B cell (primary cell): ENCODE measurements at places on chromosomes 16 and 17. TPM values are rescaled to one million over a fixed set of nuclear protein-coding genes. Genes with fewer than 3 reads are reported as not detected.

DNA sequence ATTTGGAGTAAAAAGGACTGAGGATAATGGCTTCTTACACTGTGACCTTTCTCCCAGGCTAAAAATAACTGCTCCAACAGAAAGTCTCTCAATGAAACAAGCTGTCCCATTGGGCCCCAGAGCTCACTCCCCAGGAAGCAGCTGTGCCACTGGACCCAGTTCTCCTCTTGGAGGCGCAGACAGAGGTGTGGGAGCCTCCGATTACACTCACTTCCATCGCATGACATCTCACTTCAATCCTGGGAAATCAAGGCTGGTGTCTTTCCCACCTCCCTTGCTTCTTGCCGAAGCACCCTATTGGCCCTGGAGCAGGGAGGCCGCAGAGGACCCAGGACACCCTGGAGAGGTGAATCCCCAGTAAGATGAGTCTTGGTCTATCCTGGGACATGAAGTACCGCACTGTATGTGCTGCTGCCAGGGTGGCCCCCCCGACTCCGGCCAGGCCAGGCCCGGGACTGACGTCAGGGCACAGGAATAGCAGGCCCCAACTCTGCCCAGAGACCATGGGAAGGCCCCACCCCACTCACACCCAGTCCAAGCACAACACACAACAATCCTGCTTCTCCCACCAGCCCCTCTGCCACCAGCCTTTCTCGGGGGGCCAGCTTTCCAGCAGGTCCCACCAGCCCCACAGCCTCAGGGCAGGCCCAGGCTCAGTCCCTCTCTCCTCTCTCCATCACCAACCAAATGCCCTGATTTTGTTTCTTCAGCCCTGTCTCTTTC is 29.5 kb downstream of the SRL start:
- DNase-seq = no peak

DNA sequence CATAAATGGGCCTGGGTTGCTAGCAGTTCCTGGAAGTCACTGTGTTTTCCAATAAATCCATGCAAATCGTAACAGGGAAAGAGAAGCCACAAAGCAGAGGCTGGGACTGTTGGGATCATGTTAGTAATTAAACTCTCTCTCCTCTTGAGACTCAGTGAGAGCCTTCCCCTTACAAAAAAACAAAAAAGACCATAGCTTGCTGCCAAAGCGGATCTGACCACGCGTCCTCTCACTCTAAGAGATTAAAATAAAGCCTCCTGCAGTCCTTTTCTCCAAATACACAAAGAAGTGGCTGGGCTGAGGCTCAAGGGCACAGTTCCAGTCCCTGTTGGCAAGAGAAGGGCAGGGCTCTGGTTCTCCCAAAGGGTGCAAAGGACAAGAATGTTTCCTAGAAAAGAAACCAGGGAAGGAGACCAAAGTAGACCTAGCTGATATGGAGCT is 38.5 kb downstream of the PIGL start:
- no peak for DNase-seq

GRCh38 chr17:43560461-43561427 is 14.6 kb upstream of the ETV4 start:
- DNase-seq = no peak

DNA sequence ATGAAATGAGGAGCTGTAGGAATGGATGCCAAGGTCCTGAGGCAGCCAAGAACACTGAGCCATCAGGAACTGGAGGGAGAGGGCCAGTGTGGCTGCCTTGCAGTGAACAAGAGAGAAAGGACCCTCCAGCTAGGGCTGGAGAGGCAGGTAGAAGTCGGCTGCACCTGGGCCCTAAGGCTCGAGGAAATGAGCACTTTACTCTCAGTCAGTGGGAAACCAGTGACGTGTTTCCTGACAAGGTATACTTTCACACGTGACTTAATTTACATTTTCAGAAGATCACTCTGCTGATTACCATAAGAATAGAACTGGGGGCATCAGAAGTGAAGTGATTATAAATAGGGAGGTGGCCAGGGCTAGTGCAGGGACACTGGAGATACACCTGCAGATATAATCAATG is 115.2 kb downstream of the C17orf67 start:
- DNase-seq = no peak

DNA sequence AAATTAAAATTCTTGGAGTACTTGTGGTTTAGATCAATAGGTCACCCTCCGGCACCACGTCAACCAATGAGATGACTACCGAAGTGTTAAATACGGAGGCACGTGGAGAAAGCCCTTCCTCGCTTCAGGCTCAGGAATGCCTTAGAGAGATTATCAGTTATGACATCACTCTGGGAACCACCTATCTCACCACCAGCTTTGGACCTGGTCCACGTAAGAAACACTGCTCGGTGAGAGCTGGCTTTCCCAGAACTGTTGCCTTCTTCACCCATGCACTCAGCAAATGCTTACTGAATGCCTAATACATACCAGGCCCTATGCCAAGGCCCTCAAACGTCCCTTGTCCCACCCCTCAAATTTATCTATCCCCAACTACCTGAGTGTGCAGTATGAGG is 71.3 kb downstream of the SMG6 start:
- DNase-seq = no peak

DNA sequence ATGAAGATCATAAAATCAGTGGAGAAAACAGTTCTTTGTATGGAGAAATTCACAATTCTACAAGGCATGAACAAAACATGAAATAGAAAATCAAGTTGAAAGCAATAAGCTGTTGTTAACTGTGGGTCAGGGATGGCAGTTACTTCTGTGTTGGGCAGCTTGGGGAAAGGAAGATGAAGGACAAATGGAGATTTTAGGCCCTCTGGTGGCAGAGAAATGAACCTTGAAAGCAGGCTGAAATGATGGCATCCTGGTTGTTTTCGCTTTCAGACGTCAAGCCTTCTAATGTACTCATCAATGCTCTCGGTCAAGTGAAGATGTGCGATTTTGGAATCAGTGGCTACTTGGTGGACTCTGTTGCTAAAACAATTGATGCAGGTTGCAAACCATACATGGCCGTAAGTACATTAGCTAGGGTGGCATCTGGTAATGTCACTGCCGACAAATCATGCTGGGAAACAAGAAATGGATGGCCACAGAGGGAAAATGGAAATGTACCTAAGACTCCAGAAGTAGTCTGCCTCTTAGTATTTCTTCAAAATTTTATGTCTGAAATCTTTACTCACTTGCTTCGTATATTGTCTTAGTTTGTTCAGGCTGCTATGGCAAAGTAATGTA is 108.9 kb downstream of the MAP2K6 start:
- peak; percentile 49 for DNase-seq

DNA sequence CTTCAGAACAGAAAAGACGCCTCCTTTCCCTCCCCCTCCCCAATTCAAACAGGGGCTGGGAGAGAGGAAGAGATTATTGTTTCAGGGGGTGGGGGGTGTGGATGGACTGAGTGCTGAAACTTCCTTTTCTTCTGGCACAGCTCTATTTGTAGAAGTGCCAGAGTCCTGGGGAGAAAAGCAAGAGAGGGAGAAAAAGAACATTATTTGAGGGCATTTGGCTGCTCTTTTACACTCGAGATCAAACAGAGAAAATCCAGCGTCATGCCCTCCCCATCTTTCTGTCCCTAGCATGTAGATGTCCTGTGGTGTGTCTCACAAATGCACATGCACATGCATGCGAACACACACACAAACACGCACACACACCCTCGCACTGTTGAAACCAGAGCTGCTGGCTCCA is 13.0 kb downstream of the ARL4D start:
- no peak for DNase-seq

GRCh38 chr17:66372182-66372581 is 69.8 kb downstream of the PRKCA start:
- DNase-seq = no peak

The RIPOR1 gene
- 124 and 177 TPM in 2 replicates for polyA plus RNA-seq

DNA sequence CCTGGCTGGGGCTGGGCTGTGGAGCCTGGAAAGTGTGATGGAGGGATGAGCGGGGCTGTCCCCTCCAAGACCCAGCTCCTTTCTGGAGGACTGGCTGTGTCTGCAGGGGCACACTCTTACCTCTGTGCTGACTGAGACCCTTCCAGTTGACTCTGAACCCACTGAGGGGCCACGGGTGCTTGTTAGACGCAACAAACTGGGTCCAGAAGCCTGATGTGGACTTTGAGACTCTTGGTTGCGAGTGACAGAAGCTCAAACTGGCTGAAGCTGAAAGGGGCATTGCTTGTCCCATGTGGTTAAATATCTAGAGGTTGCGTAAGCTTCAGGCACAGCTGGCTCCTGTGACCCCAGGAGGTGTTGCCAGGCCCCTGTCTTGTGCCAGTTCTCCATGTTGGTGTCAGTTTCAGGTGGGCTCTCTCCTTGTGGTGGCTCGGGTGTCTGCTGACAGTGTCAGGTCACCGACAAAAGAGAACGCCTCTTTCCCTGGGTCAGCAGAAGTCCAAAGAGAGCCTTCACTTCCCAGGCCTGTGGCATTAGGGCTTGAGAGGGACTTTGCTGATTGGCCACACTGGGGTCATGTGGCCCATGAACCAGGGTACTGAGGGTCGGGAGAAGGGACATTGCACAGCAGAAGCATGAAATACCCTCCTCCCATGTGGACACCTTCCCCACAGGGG is 16.7 kb downstream of the ADCY7 start:
- DNase-seq = no peak

DNA sequence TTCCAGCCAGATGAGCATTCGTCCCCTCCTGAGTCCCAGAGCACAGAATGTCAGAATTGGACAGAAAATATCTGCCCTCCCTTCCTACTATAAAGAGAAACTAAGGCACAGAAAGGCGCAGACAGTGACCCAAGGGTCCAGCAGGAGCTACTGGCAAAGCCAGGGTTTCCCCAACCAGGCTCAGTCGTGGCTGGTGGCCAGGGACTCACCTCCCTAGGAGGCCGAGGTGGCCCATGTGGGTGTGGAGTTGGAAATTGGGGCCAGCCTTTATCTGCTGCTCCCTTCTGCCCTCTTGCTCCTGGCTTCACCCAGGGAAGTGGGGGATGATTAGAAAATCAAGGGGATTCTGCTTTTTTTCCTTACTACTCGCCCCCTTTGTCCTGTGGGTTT is 1.1 kb downstream of the DRC7 start:
- no peak for DNase-seq

DNA sequence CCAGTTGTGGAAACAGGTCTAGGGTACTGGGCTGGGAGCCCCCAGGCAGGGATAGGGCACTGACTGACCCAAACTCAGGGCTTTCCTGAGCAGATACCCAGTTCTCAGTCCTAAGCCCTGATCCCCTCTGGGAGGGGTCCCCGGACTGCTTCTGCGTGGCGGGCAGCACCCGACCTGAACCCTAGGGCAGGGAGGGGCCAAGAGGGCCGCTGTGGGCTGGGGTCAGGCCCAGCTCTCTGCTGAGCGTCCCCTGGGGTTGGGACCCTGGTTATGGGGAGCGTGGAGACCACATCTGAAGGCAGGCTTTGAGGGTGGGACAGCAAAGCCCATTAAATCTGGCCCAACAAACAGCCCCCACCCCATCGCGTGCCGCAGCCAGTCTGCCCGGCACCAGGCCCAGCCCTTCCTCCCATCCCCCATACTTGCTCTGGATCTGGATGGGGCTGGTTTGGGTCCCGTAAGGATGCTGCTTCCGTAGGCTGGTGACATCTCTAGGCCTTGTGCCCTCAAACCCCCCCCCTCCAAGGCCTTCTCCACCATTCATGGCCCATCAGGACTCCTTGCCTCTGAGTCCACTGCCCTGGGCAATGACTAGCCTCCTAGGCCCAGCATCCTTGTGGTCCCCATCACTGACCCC is 691 bp upstream of the FAM83G start:
- DNase-seq = peak; percentile 31

DNA sequence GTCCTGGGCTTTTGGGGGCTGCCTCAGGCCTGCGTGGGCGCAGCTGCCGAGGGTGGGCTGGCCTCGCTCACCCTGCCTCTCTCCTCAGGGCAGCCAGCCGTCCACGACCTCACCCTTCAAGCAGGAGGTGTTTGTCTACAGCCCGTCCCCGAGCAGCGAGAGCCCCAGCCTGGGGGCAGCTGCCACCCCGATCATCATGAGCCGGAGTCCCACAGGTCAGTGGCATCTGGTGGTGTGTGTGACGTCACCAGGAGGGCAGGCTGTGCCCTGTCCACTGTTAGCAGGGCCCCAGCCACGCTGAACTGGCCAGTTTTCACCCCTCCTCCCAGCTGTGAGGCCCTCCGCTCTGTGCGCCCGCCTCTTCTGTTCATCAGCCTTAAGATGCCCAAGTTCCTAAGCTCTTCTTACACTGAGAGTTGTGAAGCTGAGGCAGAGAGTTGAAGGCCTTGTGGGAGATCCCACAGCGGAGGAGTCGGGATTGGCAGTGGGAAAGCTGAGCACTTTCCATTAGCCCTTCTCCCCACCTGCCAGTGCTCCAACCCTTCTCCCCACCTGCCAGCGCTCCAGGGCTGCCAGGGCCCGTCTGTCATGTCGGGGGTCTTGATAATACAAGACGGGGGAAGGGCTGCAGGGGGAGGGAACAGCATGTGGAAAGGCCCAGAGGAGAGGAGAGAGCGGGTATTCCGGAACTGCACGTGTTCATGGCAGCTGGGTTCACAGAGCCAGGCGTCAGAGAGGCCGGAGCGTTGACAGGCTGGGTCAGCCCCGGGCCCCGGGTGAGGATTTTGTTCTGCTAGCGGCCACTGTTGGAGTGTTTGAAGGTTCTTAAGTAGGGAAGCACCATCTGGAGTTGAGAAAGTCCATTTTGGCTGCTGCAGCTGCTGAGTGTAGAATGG is 36.3 kb downstream of the OR1D5 start:
- DNase-seq = no peak

The FOXK2 gene
- polyA plus RNA-seq = 16.5 and 19.7 TPM in 2 replicates

- no peak for DNase-seq
Measured at GRCh38 chr17:58267347-58268324, 13.1 kb downstream of the MPO start.

The CCDC137 gene
- polyA plus RNA-seq = 12.9 and 18.8 TPM in 2 replicates

The FDXR gene
- polyA plus RNA-seq = 4.6 TPM in 2 replicates

The PLD6 gene
- 2.0 and 4.4 TPM in 2 replicates for polyA plus RNA-seq

The ASPHD1 gene
- not detected in 2 replicates for polyA plus RNA-seq

DNA sequence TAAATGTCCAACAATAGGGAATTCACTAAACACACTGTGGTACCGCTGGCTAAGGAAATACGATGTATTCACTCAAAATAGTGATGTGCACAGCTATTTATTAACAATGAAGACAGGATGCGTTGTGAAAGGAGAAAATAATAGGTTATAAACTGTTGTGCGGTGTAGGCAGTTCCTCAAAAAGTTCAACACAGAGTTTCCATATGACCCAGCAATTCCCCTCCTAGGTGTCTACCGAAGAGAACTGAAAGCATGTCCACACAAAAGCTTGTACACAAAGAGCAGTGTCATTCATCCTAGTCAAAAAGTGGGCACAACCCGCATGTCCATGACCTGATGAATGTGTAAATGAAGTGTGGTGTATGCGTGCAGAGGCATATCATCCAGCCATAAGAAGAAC is 1.2 kb upstream of the CES1 start:
- DNase-seq = no peak

The IGF2BP1 gene
- not detected in 2 replicates for polyA plus RNA-seq
